ENCODE measurements at places on chromosomes 5 and 9.

DNA sequence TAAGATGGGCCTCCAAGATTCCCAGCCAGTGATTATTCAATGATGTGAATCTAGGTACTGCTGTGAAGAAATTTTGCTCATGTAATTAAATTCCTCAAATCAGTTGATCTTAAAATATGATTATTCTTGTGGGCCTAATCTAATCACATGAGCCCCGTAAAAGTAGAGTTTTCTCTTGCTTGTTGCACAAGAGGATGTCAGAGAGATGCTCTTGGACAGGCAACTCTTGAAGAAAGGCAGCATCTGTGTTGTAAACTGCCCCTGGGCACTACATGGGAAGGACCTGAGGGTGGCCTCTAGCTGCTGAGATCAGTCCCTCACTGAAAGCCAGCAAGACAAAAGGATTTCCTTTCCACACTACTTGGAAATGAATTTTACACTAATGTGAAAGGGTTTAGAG is 132.9 kb downstream of the TRPM3 start:
- DNase-seq: no peak

GRCh38 chr9:75552941-75553340 is 337.5 kb upstream of the PCSK5 start:
- no peak for DNase-seq

DNA sequence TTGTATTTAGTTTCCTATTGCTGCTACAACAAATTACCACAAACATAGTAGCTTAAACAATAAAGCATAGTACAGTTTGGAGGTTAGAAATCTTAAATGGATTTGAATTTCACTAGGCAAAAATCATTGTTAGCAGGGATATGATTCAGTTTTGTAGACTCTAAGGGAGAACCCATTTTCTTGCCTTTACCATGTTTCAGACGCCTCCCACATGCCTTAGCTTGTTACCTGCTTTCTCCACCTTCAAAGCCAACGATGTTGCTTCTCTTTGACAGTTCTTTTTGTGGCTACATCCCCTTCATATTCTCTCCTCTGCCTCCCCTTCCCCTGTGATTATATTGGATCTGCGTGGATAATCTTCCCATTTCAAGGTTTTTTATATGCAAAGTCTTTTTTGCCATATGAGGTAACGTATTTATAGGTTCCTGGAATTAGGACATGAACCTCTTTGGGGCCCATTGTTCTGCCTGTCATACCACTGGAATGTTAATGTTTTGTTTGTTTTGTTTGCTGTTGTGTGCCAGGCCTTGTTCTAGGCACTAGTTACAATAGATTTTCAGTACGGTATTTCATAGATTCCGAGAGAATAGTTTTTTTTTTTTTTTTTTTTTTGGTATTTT is 54.1 kb downstream of the UHRF2 start:
- no peak for DNase-seq

DNA sequence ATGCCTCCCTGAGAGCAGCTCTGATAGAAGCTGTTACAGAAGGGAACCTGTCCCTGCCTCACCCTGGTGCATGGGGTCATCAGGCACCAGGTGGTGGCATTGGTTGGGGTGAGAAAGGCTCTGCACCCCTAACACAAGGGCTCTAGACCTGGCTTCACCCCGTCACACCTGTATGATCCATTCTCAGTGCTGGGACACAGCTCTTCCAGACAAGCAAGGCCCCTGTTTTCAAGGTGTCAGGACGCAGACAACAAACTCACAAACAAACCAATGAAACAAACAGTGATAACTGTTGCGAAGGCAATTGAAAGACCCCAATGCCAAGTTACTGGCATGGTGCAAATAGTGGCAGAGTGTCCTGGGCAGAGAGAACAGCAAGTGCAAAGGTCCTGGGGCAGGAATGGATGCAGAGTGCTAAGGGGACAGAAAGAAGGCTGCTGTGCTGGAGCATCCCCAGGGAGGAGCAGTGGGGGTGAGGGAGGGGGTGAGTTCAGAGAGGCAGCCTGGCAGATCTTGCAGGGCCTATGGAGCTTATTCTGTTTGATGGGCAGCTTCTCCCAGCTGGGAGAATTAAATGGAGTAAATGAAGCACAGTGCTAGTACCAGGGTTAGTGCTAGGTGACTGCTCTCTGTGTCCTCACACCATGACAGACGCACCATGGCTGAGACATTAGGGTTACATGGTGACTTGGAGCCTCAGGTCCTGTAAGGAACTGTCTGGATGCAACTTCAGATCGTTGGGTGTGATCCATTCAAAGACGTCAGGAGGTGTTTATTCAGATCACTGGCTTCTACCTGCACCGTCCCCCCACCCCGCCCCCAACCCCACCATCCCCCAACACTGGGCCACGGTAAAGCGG is 67.9 kb upstream of the UNC5A start:
- DNase-seq: no peak

GRCh38 chr9:28365728-28366127 is 792.4 kb upstream of the C9orf72 start:
- no peak for DNase-seq

GRCh38 chr5:103145196-103145595 is 25.1 kb downstream of the PPIP5K2 start:
- no peak for DNase-seq

- no peak for DNase-seq
Measured at GRCh38 chr9:34321451-34321850, 7.6 kb downstream of the KIF24 start.

DNA sequence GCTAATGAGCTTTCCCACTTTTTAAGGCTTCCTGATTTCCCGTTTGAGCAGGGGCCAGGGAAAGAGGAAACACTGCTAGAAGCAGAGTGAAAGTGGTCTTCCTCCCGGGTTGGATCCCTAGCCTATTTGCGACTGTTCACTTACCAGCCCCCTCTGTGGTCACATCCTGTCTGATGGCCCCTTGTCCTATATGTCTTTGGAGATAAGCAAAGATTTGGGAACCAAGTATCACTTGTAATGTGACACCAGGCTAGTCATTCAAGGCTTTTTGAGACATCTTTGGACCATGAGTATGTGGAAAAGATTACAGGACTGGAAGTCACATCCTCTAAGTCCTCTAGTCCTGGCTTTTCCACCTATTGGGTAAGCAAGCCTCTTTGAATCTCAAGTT is 6.1 kb downstream of the DNAJB5 start:
- DNase-seq: no peak

DNA sequence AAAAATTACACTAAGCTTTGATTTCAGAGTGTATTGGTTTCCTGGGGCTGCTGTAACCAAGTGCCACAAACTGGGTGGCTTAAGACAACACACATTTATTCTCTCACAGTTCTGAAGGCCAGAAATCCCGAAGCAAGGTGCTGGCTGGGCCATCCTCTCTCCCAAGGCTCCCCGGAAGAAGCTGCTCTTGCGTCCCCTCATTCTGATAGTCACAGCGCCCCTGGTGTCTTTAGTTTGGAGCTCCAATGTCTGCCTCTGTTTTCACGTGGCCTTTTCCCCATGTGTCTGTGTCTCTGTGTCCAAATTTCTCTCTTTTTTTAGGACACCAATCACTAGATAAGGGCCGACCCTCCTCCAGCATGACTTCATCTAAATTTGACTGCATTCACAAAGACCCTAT is 56.7 kb downstream of the ROPN1L start:
- no peak for DNase-seq

- DNase-seq: peak; percentile 16
Measured at GRCh38 chr9:123928533-123929176, 1.3 kb downstream of the DENND1A start.

GRCh38 chr9:124593651-124594058 is 86.5 kb upstream of the NR5A1 start:
- no peak for DNase-seq

Measured in activated naive CD4-positive, alpha-beta T cell treated with anti-CD3 and anti-CD28 coated beads, Interleukin-2, amount 50 U/mL, for 16 hours (primary cell).